Femur (tissue), 1 donor: ENCODE measurements at places on chromosomes 11 and 22.
A peak's percentile ranks its signal among the peaks of the same experiment; 100 is the strongest.

DNA sequence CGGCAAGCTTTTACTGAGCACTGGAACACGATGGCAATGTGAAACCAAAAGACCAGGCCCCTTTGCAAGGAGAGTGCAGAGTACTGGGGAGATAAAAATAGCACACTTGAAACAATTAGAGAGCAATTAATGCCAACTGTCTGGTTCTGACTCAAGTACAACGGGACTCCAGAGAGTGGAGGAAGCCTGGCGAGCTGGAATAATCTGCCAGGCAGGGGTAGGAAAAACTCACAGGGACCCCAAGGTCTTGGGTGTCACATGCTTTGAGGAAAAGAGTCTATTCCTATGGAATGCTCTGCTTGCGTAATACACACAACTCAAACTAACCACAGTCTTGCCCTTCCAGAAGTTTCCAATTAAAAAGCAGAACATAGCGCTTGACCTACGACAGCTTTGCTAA lies 113.0 kb upstream of the CLMP start:
- no peak for DNase-seq

DNA sequence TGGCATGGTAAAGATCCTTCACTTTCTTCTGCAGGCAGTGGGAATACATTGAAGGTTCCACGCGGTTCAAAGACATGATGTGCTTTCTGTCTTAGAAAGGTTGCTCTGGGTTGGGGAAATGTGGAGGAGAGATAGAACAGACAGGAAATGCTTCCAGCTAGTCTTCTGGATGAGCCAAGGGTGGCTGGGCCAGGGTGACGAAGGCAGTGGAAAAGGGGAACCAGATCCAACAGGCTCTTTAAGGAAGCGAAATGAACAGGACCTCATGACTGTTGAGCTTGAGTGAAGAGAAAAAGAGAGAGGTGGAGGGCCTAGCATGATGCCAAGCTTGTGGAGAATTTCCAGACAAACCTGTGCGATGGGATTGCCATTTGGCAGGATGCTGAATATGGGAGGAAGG lies 56.4 kb upstream of the LMO1 start:
- peak; percentile 19 for DNase-seq

DNA sequence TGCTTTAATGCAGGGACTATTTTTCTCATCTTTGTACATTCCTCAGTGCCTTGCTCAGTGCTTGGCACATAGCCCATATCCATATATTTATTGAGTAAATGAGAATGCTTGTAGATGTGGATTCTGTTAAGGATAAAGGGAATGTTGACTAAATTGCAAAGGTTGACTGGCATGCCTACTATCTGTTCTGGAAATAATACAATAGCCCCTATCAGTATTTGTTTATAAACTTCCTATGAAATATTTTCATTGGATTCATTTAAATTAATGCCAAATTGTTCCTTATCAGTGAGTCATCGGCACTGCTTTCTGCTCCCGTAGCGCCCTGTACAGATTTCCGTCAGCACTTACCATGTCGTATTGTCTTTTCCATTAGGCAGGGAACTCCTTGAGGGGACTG lies 8.0 kb downstream of the RNF121 start:
- no peak for DNase-seq

- DNase-seq, result no peak
These were observed 51.1 kb downstream of the IGSF9B start for GRCh38 chr11:133905677-133906156.

DNA sequence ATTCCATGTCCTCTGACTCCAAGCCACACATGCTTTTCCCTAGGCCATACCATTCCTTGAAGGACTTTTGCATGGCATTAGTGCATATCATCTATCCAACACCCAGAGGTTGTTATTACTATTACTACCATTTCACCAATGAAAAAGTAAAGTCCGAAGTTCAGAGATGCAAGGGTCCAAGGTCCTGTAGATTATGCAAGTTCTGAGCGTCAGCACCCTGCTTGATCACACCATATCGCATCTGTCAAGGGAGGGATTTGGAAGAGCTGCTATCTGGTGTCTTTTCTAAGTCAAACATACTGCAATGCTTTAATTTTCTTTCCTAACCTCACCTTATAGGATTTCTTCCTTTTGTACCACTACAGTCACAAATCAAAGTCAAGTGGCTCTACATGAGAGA lies 214.7 kb upstream of the CADM1 start:
- no peak for DNase-seq

GRCh38 chr22:30889268-30889995 lies 79.1 kb downstream of the MORC2 start:
- peak; percentile 8 for DNase-seq

DNA sequence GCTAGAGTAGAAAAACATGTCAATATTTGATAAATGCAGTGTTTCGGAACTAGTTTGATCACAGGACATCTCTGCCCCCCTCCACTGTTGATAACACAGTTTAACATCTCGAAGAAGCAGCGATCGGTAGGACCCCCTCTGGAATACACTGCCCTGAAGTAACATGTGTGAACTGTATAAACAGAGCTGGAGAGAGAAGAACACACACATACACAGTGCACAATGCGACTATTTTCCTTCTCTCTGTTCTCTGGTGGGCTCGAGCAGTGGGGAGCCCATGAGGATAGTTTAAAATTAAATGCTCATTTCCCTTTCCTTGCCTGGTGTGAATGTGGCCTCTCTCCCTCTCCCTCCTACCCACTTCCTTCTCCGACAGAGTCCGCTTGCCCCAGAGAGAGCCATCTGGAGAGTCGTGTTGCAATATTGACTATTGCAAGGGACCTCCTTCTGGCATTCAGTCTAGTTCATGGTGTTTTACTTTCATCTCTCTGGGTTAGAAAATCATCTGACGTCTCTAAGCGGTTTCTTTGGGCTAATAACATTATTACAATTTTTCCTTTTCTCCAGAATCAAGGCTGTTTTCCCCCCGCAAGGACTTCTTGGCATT lies 51.6 kb upstream of the BARX2 start:
- peak; percentile 47 for DNase-seq

- no peak for DNase-seq
These were observed 43.9 kb downstream of the MUC6 start for GRCh38 chr11:992577-992976.

GRCh38 chr11:67423891-67424613 lies 4.2 kb upstream of the RPS6KB2 start:
- no peak for DNase-seq

- no peak for DNase-seq
These were observed at the start of gene OR5P2 for GRCh38 chr11:7796842-7797241. Gene OR5P2, minus strand, starts transcription at chr11:7796942. Its CDS starts 0 bp downstream, at chr11:7796942.

DNA sequence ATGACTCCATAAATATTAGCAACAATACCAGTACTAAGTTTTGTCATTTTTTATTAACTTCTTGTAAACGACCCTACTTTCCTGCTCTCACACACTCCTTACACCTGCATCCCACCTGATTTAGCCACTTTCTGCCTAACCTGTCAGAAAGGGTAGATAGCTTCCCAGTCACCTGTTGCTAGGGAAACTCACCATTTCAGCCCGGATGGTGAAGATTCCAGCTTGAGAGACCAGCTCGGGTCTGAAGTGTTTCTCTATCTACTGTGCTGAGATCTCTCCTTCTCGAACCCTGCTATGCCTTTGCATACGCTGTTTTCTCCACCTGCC lies at the start of gene PARVG:
PARVG (plus strand) TSS at position 220 of the 327 bp plus-strand sequence. CDS start 2,405 bp downstream, outside the sequence.
- DNase-seq, result no peak

DNA sequence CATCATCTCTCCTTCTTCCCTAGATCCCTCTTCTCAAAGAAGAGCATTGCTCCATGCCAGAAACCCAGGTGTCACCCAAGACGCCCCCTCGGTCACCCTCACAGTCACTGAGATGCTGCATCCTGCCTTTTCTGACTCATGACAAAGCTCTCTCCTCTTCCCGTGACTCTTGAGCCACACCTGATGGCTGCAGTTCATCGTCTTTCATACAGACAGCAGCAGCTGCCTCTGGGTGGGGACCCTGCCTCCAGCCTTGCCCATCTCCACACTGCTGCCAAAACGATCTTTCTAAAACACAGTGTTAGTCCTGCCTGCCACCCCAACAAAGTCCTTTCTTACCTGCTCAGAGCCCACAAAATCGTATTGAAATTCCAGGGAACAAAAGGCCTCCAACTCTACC lies 44.8 kb downstream of the BUD13 start:
- no peak for DNase-seq
